Natural killer cell (primary cell): ENCODE measurements at places on chromosomes 7 and 10.

DNA sequence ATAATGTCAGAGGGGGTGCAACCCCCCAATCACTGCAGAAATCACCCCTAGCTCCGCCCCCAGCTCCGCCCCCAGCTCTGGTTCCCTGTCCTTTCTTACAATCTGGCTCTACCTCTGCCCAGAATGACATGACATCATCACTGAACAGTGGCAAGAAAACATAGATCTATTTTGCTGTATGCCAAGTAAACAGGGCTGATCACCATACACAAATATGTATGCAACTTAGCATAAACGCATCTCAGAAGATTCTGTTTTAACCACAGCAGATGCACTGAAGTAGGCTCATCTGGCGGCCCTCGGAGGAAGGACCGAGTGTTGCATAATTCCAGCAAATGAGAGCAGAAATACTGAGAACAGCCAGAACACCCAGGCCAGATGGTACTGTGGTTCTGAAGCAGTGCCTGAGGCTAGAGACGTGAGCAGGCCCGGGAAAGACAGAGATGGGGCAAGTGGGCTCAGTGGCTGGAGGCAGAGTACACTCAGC, 293.3 kb upstream of the KLF14 start:
- peaks cover 25% of the 10 kb centered on the region for H3K4me1 ChIP-seq
- peak; percentile 67 for DNase-seq
- no peak overlapping the region for H3K4me3 ChIP-seq
- no peaks in the 10 kb centered on the region for H3K27me3 ChIP-seq
- peak overlapping the region; percentile 59 for H3K27ac ChIP-seq

GRCh38 chr10:43775384-43775783, 126.7 kb upstream of the ZNF32 start:
- H3K36me3 ChIP-seq: no peaks in the 10 kb centered on the region
- no peak for DNase-seq
- H3K4me3 ChIP-seq: no peak overlapping the region
- peaks cover 6% of the 10 kb centered on the region for H3K4me1 ChIP-seq
- H3K27ac ChIP-seq: no peak overlapping the region
- H3K27me3 ChIP-seq: no peaks in the 10 kb centered on the region

DNA sequence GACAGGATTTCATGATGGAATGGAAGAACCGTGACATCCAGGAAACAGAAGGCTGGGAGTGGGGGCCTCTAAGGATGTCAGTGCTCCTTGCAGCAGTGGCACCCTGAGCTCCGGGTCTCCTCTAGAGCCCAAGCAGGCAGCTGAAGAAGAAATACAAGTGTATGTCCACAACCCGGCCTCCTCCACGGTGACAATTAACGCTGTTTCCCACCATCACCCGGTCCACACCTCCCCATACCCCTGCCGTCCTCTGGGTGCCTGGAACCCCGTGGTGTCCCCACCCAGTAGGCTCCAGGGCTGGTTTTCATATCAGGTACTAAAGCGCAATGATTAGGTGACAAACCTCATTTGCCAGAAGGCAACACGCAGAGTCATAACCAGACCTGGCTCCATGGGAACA, 30.3 kb downstream of the GRID1 start:
- DNase-seq: no peak
- H3K4me3 ChIP-seq: no peak overlapping the region
- no peaks in the 10 kb centered on the region for H3K36me3 ChIP-seq
- no peaks in the 10 kb centered on the region for H3K4me1 ChIP-seq
- no peak overlapping the region for H3K27ac ChIP-seq

GRCh38 chr7:16875861-16876260, 5.9 kb downstream of the AGR3 start:
- no peaks in the 10 kb centered on the region for H3K27me3 ChIP-seq
- H3K4me3 ChIP-seq: no peak overlapping the region
- DNase-seq: no peak
- no peak overlapping the region for H3K27ac ChIP-seq

GRCh38 chr7:18996583-18996982, 120.9 kb downstream of the TWIST1 start:
- H3K27me3 ChIP-seq: no peaks in the 10 kb centered on the region
- H3K4me3 ChIP-seq: no peak overlapping the region
- no peak overlapping the region for H3K27ac ChIP-seq
- DNase-seq: no peak

DNA sequence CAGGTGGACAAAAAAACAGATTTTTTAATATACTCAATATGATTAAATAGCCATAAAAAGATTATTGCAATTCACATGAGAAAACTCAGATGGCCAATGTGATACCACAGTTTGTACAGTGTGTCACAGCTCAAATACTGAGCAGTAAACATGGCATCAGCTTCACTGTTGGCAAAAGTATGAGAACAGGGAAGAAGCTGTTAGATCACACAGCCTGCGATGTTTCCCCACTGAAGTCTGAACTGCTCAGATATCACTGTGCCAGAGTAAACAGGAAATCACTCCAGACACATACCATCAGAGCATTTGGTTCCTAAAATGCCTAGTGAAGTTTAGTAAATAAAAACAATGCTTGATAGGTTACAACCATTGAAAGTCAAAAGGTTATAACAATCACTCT, 347.8 kb downstream of the ETV1 start:
- no peaks in the 10 kb centered on the region for H3K4me1 ChIP-seq
- H3K27ac ChIP-seq: no peak overlapping the region
- H3K36me3 ChIP-seq: no peaks in the 10 kb centered on the region
- no peak for DNase-seq
- H3K27me3 ChIP-seq: no peaks in the 10 kb centered on the region

DNA sequence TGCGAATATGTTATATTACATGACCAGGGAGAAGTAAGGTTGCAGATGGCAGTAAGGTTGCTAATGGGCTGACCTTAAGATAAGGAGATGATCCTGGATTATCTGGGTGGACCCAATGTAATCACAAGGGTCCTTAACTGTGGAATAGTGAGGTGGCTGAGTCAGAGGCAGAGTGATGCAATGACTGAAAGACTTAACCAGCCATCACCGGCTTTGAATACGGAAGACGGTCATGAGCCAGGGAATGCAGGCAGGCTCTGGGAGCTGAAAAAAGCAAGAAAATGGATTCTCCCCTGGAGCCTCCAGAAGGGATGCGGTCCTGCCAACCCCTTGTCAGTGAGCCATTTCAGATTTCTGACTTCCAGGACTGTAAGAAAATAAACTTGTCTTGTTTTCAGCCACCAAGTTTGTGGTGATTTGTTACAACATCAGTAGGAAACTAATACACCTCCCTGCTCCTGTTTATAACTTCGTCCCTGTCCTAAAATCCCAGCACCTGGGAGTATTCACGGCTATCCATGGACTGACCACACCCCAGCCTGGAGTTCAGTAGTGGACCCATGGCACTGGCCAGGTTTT, 4.6 kb upstream of the C10orf95 start:
- H3K36me3 ChIP-seq: peaks cover 14% of the 10 kb centered on the region
- no peaks in the 10 kb centered on the region for H3K27me3 ChIP-seq
- H3K4me3 ChIP-seq: no peak overlapping the region
- peaks cover 26% of the 10 kb centered on the region for H3K4me1 ChIP-seq

- H3K36me3 ChIP-seq: no peaks in the 10 kb centered on the region
- no peak overlapping the region for H3K27ac ChIP-seq
- H3K4me1 ChIP-seq: no peaks in the 10 kb centered on the region
- H3K4me3 ChIP-seq: no peak overlapping the region
- DNase-seq: no peak
- no peaks in the 10 kb centered on the region for H3K27me3 ChIP-seq
Measured at GRCh38 chr10:16381083-16381482, 55.7 kb upstream of the PTER start.

GRCh38 chr10:128160297-128160711, 34.1 kb upstream of the MKI67 start:
- H3K36me3 ChIP-seq: no peaks in the 10 kb centered on the region
- H3K4me1 ChIP-seq: peaks cover 7% of the 10 kb centered on the region
- DNase-seq: no peak
- no peak overlapping the region for H3K27ac ChIP-seq
- no peaks in the 10 kb centered on the region for H3K27me3 ChIP-seq
- no peak overlapping the region for H3K4me3 ChIP-seq

GRCh38 chr10:115624448-115624847, 531.3 kb downstream of the ATRNL1 start:
- no peaks in the 10 kb centered on the region for H3K4me1 ChIP-seq
- DNase-seq: no peak
- no peaks in the 10 kb centered on the region for H3K36me3 ChIP-seq
- H3K27ac ChIP-seq: no peak overlapping the region
- no peaks in the 10 kb centered on the region for H3K27me3 ChIP-seq
